ENCODE measurements at places on chromosomes 3 and 15. TPM values are rescaled to one million over a fixed set of nuclear protein-coding genes. Genes with fewer than 3 reads are reported as not detected.

The GOLGA8K gene
- 6.2 TPM for total RNA-seq

The ATP13A4 gene
- 3.6 TPM for total RNA-seq

DNA sequence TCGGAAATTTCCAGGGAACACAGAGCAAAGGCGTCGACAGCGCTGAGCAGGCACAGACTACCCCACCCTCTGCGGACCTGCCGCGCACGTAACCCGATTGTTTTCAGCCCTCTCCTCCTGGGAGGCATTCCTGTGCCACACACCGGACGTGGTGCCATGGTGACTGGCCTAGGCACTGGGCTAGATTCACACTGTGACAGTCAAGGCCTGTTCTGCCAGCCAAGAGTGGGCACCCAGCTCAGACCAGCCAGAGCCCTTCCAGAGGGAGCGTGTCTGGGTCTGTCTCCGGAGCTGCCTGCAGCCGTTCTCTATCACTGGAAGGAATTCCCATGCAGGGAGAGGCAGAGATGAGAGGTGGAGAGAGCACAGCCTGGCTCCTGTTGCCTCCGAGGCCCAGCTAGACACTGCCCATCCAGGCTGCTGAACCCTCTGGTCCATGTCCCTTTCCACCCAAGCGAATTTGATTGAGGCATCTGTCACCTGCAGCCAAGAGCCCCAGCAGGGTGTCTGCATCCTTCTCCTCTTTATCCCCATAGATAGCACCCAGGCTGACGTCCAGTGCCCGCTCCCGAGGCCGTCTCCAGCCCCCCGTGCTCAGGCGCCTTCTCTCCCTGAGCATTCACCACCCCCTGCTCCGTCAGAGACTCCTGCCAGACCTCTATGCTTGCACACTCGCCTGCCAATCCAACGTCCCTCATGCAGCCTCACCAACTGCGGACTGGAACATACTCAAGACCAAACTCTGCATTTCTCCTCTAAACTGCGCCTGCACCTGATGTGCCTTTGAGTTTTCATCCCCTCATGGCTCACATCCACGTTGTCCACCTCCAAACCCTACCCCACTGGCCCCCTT, 267.5 kb downstream of the OCA2 start:
- DNase-seq, result no peak
- H3K4me1 ChIP-seq, result no peaks in the 10 kb centered on the region
- no peak overlapping the region for H3K4me3 ChIP-seq
- no peaks in the 10 kb centered on the region for H3K27me3 ChIP-seq

GRCh38 chr15:39183164-39183881, 397.6 kb upstream of the THBS1 start:
- no peaks in the 10 kb centered on the region for H3K36me3 ChIP-seq
- no peak overlapping the region for H3K4me3 ChIP-seq
- no peak overlapping the region for H3K27ac ChIP-seq
- no peaks in the 10 kb centered on the region for H3K27me3 ChIP-seq

The NANOGP8 gene
- total RNA-seq, result not detected

The UBAP1L gene
- total RNA-seq, result 7.5 TPM

GRCh38 chr3:14488286-14489041, 51.7 kb downstream of the GRIP2 start:
- no peak overlapping the region for H3K4me3 ChIP-seq
- no peak overlapping the region for H3K27ac ChIP-seq
- no peaks in the 10 kb centered on the region for H3K27me3 ChIP-seq
- H3K36me3 ChIP-seq, result peaks cover 21% of the 10 kb centered on the region

- H3K36me3 ChIP-seq, result no peaks in the 10 kb centered on the region
- DNase-seq, result no peak
- H3K4me1 ChIP-seq, result no peaks in the 10 kb centered on the region
- no peaks in the 10 kb centered on the region for H3K27me3 ChIP-seq
Measured at GRCh38 chr3:83849106-83849730, 1109.6 kb upstream of the CADM2 start.

- H3K27ac ChIP-seq, result no peak overlapping the region
- H3K27me3 ChIP-seq, result no peaks in the 10 kb centered on the region
- no peak overlapping the region for H3K4me3 ChIP-seq
- no peaks in the 10 kb centered on the region for H3K4me1 ChIP-seq
- DNase-seq, result no peak
- H3K36me3 ChIP-seq, result no peaks in the 10 kb centered on the region
Measured at GRCh38 chr3:111338059-111338698, 203.8 kb upstream of the CD96 start.

- no peak overlapping the region for H3K27ac ChIP-seq
- H3K4me3 ChIP-seq, result no peak overlapping the region
- no peaks in the 10 kb centered on the region for H3K27me3 ChIP-seq
- H3K36me3 ChIP-seq, result no peaks in the 10 kb centered on the region
- DNase-seq, result no peak
Measured at GRCh38 chr3:129773691-129774663, 119.5 kb downstream of the TMCC1 start.
